Skin of body (tissue), 3 donors: ENCODE measurements at places on chromosomes 3 and 15. TPM values are rescaled to one million over a fixed set of nuclear protein-coding genes. Genes with fewer than 3 reads are reported as not detected.

DNA sequence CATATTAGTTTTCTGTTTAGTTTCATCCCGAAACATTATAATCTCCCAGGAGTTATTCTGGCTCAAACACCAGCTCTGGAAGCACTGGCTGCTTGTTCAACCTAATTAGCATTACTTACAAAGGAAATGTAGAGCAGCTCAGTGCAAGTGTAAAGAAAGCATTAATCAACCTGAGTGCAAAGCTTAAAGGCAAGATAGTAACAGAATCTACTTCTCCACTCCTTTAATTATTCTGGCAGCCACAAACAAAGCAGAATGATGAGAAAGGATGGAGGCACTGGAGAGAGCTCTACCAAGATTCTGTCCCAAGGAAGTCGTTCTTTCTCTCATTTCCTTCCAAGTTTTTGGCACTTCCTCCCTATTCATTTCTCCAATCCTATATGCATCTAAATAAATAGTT is 1384.0 kb downstream of the ZPLD1 start:
- no peak for DNase-seq

DNA sequence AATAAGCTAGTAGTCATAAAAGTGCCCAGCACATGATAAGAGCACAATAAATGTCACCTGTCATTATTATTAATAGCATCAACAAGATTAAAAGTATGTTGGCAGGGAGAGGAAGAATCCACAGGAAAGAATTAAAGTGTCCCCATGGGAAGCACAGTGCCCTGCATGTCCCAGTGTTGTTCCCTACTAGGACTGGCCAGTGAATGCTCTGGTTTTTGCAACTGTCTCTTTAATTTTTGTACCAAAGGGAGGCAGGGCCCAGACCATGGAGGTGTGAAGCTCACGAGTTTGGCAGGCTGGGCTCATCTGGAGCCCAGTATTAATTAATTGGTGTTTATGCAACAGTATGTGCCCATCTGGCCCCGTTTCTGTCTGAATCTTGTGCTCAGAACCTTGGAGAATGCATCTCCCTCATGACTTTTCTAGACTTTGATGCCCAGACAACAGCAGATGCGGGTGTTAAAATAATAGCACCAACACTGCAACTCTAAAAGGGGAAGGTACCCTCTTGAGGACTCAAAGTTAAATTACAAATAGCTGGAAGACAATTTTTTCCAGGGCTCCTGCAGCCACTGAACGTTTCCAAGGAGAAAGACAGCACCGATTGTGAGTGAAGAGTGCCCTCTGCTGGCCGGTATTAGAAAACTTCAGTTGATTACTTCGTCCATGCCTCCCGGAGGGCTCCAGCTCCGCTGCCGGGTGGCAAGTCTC is 71.9 kb upstream of the SPATA12 start:
- DNase-seq: peak; percentile 84

GRCh38 chr15:50057905-50058639 is 61.0 kb downstream of the ATP8B4 start:
- DNase-seq: peak; percentile 18

DNA sequence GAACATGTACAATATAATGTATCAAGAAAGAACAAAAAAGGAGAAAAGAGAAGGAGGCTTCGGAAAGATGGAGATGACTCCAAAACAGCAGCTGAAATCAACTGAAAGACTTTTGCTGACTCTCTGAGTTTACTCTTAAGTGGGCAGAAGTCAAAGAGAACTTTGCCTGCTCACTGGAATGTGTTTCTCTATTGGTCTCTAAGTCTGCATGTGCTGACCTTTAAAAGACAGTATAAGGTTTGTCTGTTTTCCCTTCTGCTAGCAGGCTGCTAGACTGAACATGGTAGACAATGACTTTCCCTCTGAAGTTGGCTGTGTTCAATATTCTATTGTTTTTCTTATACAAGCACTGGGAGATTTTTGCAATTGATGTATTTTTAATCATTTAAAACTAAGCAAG is 7.2 kb upstream of the MAP4 start:
- DNase-seq: no peak

DNA sequence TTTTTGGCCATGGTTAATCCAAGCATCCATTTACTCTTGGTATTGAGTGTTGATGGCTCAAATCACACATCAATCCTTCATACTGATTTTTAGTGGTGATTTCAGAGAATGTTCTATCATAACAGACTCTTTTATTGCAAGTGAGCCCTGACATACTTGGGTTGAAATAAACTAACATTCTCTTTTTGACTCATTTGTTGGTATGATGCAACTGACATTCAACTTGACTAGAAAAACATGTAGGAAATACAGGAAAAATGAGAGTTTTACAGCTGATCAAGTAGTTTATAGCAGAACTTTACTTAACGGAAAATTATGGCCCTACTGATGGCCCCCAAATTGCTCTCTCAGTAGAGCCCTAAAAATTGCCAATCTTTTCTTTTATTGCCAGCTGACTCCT is 173.9 kb upstream of the CD96 start:
- no peak for DNase-seq

- DNase-seq: no peak
These were observed 93.7 kb downstream of the TMEM266 start for GRCh38 chr15:76153241-76154197.

Gene RAB6B
- total RNA-seq: 1.8 TPM

Gene LYZL4
- not detected for total RNA-seq

Gene CCRL2
- total RNA-seq: 1.2 TPM
